ENCODE measurements at places on chromosomes 4 and X. TPM values are rescaled to one million over a fixed set of nuclear protein-coding genes. Genes with fewer than 3 reads are reported as not detected.

- DNase-seq: no peak
These were observed 1506.0 kb downstream of the PCDH7 start for GRCh38 chr4:32226204-32226603.

DNA sequence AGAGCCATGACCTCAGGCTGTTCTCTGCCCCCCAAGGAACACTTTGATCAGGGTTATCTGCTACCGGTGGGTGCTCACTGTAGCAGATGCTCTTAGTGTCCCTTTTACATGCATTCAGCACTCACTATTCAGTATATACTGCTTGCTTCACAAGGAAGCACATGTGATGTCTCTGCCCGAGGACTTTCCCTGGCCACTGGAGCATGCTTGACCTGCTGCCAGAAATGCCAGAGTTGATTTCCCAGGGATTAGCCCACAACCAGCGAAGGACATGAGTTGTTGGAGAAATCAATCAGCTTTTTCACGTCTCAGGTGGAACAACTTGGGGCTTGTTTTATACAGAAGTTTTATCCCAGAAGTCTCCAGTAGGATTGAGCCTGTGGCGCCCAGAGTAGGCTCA lies 51.2 kb upstream of the RPS6KA3 start:
- DNase-seq: no peak

DNA sequence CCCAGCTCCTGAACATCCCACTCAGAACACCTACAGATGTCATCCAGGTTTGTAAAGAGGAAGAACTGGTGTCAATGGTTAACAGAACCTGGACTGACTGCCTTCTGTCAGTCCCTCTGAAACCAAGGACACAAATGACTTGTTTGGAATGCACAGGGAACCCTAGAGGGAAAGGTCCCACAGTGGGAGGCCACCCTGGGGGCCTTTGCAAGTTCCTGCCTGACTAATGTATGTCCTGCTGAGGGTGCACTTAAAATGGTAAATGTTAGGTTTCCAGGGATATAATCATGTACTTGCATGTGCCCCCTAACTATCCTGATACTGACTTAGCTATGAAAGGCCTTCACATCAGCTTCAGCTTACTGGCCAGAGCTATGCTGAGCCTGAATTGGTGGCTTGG lies 15.0 kb upstream of the XAGE2 start:
- no peak for DNase-seq

- no peak for DNase-seq
These were observed 66.7 kb upstream of the NDUFC1 start for GRCh38 chr4:139368998-139369397.

- DNase-seq: peak; percentile 88
These were observed 67.4 kb upstream of the UGT2B10 start for GRCh38 chr4:68748181-68748991.

DNA sequence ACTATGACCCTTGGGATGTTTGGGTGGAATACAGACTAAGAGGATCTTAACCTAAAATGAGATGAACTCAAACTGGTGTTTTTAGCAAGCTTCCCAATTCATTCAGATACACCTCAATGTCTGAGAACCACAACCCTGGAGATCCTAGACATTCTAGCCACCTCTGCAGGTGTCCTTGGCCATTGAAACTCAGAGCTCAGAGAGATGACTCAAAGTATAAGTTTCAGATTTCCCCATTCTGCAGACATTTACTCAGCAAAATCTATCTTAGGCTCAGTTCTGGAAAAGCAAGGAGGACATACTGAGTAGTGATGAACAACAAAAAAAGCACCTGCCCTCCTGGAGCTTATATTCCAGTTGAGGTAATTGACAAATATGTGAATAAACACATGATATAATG lies 47.8 kb downstream of the COMMD8 start:
- no peak for DNase-seq

DNA sequence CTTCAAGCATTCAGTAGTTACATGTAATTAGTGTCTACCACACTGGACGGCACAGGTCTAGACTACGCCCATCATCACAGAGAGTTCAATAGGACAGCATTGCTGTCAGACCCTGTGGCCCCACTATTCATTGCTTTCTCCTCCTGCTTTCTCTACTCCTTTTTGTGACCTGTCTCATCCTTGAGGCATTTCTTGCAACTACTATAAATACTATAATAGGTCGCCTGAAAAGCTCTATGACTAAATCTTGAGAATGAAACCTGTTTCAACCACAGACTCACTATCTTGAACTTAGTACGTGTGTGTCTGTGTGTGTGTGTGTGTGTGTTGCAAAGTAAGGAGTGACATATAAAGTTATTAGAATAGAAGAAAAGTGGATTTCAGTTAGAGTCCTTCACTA lies 252.9 kb upstream of the KLF3 start:
- DNase-seq: peak; percentile 92

GRCh38 chr4:128844931-128845330 lies 35.4 kb downstream of the JADE1 start:
- DNase-seq: no peak

GRCh38 chr4:37609626-37610025 lies 76.5 kb downstream of the RELL1 start:
- DNase-seq: no peak

- DNase-seq: no peak
These were observed 52.8 kb upstream of the CCSER1 start for GRCh38 chr4:90074322-90074886.

FGFBP1 gene
- 0.16 TPM for polyA plus RNA-seq

ADGRG4 gene
- polyA plus RNA-seq: 7.9 TPM

VCX3A gene
- 0.10 TPM for polyA plus RNA-seq
